ENCODE measurements at places on chromosomes 4 and X.

DNA sequence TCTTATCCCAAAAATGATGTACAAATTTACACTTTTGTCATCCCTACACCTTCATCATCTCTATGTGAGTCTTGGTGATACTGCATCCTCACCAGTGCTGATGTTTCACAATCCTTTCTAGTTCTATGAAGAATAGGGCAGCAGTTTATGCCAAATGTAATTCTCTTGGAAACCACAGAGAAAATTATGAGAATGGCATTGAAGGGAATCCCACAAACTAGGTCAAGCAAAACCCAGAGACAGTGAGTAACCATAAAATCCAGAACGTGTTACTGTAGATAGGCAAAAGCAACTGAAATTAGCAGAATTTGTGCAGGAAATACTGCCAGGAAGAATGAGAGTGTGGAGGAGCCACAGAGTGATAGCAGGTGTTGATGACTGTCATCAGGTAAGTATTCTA lies 24.5 kb downstream of the IL15 start:
- no peak for DNase-seq

DNA sequence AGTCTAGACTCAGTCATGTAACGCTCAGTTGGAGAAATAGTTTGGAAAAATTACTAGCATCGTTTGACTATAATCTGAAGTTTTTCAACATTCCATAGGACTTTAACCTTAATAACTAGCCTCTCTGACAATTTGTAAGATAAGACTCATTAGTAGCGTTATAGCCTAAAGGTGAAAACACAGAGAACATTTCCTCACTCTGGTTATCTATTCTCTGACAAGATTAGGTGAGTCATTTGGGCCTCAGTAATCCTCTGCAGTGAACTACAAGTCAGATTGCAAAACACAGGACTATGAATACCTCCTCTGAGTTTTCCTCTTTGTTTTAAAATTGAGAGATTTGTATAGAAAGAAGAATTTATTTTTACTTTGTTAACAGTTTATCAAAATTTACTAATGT lies 31.8 kb upstream of the PDLIM5 start:
- no peak for DNase-seq

GRCh38 chr4:140112576-140112975 lies 41.4 kb downstream of the MAML3 start:
- no peak for DNase-seq

DNA sequence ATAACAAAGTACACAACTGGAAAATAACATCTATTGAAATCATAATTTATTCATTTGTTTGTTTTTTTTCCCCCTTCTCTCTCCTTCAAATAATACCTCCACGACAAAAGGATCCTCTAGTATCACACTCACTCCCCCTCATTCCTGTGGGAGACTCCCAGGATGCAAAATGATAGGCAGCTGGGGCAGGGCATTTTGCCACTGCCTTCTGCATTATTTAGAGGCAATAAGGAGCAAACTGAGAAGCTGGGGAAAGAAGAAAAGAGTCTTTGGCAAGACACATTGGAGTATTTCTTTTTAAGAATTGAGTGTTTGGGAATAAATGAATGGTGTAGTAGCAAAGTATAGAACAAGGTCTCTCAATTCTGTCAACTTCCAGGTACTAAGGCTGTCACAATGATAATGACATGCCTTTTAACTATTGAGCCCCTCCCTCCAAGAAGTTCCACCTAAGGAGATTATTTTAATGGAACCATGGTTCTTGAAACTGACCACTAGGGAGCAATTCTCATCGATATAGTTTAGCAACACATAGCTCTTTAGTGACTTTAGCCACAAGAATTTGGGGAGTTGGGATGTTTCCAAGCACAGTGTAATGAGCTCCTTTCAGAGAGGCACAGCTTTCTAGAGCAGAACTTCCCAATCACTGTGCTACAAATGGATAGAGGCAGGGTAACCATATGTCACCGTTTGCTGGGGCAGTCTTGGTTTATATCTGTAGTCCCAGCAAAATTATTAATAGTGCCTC lies 303.3 kb downstream of the FRMPD4 start:
- DNase-seq: no peak

DNA sequence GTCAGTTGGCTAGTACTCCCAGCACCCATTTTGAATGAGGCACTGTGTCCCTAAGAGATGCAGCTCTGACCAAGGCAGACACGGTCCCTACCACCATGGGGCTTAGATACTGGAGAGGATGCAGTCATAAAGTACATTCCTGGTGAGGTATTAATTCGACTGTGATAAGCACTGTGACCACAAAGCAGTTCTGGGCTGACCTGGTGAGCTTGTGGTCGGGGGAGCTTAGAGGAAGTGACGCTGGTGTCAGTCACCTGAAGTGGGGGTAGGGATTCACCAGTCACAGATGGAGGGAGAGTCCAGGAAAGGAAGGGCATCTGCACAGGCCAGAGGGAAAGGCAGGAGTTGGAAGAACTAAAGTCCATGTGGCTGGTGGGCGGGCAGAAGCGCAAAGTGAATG lies 15.8 kb upstream of the CLTRN start:
- no peak for DNase-seq

- DNase-seq: no peak
Measured at GRCh38 chr4:6313216-6313615, 43.6 kb downstream of the WFS1 start.

- no peak for DNase-seq
Measured at GRCh38 chr4:1055721-1056590, 44.5 kb downstream of the FGFRL1 start.

DNA sequence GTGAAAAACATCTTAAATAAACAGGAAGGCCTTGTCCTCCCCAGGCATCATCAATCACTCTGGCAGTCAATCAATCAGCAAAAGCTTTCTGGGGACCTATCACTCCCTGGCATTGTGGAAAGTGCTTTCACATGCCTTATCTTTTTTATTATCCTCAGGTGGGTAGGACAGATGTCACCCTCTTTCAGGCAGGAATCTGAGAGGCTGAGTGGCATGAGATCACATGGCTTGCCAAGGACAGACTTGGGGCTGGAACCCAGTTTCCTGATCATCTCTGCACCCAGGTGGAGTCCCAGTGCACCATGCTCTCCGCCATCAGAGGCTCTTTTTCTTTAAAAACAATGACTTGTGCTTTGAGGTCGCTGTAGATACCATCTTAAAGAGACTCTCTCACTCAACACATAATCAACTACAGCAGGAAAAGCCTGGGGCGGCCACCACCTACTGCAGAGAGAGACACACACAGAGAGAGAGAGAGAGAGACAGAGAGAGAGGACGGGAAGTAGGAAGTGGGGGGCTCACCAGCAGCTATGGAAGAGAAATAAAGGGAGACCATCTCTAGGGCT lies 282.7 kb downstream of the PTTG2 start:
- no peak for DNase-seq
